ENCODE measurements at places on chromosomes 2 and 18.

DNA sequence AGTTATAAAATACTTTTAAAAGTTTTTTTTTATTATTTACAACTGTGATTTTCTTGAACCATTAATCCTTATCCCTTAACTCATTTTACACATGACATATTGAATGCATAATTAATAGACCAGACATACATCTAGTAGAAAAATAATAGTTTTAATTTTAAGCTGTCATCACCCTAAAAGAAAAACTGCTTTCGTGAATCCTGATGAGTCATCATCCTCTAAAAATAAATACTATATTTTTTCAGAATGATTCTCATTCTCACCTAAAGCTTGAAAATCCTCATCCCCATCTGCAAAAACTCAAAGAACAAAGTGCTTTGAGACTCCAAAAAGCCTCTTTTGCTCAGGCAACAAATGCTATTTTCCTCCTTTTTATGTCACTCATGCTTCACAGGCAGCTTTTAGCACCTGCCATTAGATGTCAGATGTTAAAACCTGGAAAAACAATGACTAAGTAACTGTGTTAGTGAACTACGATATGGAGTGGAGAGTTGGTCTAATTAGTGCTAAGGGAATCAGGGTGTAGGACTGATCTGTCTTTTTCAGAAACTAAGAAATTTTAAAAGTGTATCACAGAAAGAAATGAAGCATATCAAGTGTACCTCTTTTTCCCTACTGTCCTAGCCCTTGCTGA, 297.6 kb downstream of the TMX3 start:
- DNase-seq = no peak

DNA sequence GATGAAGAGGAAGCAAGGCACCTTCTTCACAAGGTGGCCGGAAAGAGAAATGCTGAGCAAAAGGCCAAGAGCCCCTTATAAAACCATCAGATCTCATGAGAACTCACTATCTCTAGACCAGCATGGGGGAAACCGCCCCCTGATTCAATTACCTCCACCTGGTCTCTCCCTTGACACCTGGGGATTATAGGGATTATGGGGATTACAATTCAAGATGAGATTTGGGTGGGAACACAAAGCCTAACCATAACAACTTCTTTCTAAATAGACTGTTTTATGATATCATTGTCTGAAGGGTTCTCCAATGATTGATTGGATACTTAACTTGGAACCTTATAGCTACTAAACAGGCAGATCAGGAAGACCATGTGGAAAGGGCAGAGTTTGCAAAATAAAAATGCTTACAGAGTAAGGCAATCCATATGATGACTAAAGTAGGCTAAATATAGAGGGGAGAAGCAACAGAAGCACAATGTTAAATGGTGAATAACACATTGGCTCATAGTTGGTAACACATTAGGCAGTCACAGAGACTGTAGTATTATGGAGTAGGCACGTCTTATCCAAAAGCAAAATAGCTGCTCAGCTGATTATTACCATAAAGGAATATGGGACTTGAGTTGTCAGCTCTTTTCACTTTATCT, 179.0 kb downstream of the BARD1 start:
- no peak for DNase-seq

- no peak for DNase-seq
Measured at GRCh38 chr18:51183372-51184090, 13.9 kb downstream of the MEX3C start.

GRCh38 chr18:22844628-22845027, 88.5 kb upstream of the RBBP8 start:
- DNase-seq = no peak

- no peak for DNase-seq
Measured at GRCh38 chr2:44364604-44365003, 2.9 kb downstream of the CAMKMT start.
